Uterus (tissue), 4 donors: ENCODE measurements at places on chromosomes 6 and 20.
A peak's percentile ranks its signal among the peaks of the same experiment; 100 is the strongest.

- DNase-seq: peak; percentile 91
These were observed at the start of gene PROCR for GRCh38 chr20:35171753-35172433. TSS of gene PROCR (plus strand) at chr20:35172072. CDS start at chr20:35172155, 83 bp downstream.

GRCh38 chr6:130152908-130153510, 69.7 kb downstream of the SAMD3 start:
- no peak for DNase-seq

- no peak for DNase-seq
These were observed 152.6 kb upstream of the SMLR1 start for GRCh38 chr6:130674604-130675003.

GRCh38 chr6:148251891-148252290, 90.7 kb upstream of the SASH1 start:
- DNase-seq: no peak

GRCh38 chr6:3125815-3126214, 7.3 kb downstream of the BPHL start:
- no peak for DNase-seq
